ENCODE measurements at places on chromosomes 4 and X. TPM values are rescaled to one million over a fixed set of nuclear protein-coding genes. Genes with fewer than 3 reads are reported as not detected.

DNA sequence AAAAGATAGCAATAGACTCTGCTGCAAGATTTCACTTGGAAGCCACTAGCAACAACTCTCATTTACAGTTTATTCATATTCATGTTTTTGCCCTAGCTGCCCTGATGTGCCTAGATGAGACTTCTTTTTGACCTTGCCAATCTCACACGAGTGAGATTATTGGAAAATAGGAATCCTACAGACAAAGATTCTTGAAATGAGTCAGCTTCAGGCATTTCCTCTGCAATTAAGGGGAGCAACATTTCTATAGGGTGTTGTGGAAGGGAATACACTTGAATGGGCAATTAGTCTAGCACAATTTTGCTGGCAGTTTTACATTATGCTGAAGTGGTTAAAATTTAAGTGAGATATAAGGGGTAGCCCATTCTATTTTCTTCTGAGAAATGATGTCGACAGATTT, 217.0 kb upstream of the FAT4 start:
- no peak for DNase-seq

- no peak for DNase-seq
Observed at GRCh38 chr4:34371676-34372075, 1872.6 kb downstream of the ARAP2 start.

DNA sequence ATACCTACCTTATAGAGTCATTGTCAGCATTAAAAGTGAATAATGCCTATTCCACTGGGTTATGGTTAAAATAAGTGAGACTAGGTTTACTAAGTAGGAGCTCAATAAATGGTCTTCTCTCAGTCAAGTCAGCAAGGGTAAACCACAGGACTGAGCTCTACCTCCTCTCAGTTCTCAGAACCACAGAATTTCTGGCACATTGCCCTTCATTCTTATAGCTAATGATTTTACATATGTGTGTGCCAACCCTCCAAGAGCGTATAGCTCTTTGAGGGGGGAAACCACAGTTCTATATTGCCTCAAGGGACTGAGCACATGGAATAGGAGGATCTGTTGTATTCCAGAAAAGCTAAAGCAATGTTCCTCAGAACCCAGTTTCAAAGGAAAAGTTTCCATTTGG, 124.8 kb downstream of the ATG4A start:
- DNase-seq = no peak

DNA sequence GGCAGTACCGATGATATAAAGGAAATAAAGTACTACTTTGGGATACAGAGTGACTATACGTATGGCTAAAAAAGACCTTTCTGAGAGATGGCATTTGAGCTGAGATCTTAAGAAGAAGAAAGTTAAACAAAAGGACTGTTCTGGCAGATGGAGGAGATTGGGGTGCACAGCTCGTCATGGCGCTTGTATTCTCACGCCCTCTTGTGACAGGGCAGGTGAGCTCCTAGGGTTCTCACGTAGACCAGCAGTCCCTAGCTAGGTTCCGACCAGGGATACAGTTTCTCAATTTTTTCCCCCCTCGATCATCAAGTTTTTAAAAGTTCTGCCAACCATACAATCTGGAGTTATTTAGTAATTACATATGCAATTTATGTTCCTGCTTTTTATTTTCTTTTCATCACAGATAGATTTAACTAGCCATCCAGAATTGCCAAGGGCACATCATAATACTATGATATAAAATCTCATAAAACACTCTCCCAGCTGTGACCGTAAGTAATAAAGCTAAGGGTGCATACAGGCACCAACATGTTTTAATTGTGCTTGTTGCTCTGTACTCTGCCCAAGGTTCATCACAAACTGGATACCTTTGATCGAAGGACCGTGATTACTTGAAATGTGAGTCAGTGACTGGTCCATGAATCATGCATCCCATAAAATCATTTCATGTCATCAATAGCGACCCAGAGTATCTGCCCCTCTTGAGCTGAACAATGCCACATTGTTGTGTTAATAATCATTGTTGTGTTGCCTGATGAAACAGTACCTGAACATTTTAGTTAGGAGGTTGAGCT, 69.4 kb upstream of the ZNF518B start:
- no peak for DNase-seq

DNA sequence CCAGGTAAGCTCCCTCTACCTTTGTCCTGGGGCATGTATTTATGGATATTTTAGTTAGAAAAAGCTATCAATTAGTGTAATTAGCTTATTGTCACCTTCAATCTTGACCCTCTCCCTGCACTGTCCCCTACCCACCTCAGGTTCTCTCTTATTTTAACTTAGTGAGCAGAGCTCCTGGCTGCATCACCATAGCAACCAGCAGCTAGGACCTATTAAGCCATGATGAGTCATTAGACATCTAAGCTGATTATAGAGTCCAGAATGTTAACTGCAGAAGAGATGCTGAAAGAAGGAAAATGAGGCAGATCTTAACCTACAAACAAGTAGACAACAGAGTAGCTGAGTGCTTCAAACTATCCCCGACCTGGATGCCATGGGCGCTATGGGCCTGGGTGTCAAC, 36.6 kb downstream of the MAGEE2 start:
- no peak for DNase-seq

DNA sequence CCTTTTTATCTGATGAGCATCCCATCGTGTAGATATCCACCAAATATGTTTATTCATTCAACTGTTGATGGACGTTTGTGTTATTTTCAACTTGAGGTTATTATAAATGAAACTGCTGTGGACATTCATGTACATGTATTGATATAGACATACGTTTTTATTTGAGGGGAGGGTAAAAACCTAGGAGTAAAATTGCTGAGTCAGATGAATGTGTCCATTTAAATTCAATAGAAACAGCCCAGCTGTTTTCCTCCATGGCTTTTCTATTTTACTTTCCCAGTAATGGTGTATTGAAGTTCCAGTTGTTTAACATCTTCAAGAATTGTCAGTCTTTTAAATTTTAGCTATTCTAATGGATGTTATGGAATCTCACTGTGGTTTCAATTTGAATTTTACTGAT, 348.7 kb upstream of the GALNTL6 start:
- no peak for DNase-seq

DNA sequence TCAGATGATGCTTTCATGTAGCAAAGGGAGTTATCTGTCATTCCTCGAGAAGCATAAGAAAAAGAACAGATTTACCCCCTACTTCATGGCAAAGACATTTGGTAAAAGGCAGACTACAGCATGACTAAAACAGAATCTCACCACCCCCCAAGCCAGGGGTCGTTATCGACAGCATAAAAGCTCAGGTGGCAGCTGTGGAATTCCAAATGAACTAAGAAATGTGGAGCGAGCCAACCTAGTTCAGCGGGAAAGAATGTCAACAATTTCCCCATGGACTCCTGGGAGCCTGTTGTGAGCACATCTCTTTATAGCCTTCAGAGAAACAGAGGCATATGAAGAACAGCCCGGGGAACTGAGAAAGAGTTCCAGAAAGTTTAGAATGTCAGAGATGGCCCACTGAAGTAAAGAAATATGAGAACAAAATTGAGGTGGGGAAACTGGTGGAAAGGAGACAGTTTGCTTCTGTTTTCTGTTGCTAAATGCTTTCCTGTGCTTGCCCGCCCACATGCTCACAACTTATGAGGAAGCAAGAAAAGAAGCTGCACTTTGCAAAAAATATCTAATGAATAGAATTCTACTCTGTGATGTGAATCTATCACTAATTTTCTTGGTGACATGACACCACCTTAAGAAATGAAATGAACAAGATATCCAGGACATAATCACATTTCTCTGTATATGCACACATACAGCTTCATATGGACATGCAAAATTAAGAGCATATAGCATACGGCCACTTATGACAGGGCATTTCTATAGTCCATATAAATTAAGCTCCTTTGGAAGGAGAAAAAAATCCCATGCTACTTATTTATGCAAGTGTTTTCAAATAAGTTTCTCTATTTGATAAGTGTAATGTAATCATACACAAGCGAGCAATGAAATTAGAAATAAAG, 135.3 kb upstream of the MID1 start:
- DNase-seq = no peak

- DNase-seq = no peak
Observed at GRCh38 chr4:152478461-152479237, 57.2 kb downstream of the FBXW7 start.

- DNase-seq = no peak
Observed at GRCh38 chrX:53246231-53246630, 21.2 kb upstream of the KDM5C start.

DNA sequence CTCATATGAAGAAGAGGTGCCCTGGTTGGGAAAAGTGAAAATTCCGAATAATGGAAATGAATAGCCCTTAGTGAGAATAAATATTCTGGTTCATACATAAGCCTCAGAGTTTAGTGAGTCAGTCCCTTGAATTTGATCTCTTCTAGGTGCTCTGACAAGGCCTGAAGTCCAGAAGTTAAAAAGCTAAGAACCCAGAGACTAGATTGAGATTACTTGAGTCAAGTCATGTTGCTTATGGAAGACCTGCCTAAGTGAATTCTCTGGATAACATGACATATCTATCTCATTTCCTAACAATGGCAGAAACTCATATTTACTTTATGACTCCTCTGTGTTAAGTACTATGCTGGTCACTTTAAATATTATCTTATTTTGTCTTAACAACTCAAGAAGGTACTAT, 10.5 kb upstream of the PRSS48 start:
- no peak for DNase-seq

DNA sequence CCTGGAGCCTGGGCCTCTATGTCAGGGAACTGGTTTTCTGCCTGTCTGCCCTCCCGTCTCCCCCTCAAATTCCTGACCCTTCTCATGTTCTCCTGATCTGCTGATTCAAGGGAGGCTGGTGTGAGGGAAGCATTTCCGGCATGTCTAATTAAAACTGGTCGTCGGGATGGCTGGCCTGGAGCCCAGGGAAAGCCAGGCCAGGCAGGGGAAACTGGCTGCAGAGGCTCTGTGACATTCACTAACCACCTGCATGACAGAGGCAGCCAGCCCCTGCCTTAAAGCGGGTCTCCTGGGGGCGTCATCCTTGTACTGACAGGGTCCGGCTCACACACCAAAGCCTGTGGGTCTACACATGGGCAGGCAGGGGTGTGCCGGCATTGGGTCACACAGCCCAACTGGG, 35.2 kb downstream of the ABLIM2 start:
- peak; percentile 53 for DNase-seq

- DNase-seq = no peak
Observed at GRCh38 chrX:122816288-122816687, 367.8 kb upstream of the GRIA3 start.

DNA sequence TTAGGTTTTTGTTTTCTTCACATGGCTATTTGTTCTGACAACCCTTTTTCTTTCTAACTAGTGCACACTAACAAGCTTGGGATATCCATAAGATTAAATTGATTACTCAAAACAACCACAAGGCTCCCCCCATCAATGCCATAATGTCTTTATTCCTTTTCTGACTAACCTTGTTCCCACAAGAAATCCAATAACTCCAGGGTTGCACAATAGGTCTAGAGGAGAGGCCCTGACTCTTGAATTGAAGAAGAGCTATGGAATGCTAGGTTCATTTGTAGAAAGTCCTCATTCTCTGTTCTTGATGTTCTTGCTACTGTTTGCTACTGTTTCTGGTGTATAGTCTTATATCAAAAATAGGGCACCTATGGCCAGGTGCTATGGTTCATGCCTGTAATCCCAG, 71.0 kb downstream of the PRRG1 start:
- DNase-seq = no peak

GRCh38 chrX:73850124-73851013, 287.4 kb downstream of the CHIC1 start:
- DNase-seq = no peak

- DNase-seq = no peak
Observed at GRCh38 chr4:26288355-26288909, 32.4 kb upstream of the RBPJ start.

- no peak for DNase-seq
Observed at GRCh38 chr4:1087371-1087770, 26.0 kb downstream of the RNF212 start.

GRCh38 chrX:69046996-69047490, 118.2 kb downstream of the PJA1 start:
- DNase-seq = no peak

DNA sequence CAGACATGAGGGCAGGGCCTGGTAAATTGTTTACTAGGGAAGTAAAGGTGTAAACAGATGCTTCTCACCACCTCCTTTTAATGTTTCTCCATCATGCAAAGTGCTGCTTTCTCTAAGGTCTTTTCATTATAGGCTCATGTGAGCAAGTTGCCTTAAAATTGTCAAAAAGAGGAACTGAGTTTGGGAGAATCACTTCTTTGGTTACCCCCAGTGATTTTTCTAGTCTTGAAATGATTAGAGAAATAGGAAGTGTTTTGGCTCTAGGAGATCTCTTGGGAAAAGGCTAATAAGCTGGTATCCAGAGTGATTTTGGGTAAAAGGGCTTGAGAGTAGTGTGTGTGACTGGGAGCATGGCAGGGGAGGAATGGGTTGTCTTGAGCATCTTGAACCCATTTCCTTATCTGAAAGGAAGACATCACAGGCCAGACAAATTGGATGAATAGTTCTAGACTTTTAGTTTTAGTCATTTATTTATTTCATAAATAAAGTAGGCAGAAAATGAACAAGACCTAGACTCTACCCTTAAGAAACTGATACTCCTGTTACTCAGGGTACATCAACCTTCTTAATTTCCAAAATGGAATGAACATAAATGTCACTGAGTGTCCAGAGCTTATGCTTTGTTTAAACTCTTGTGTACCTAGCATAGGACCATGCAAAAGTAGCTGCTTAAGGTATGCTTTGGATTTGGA, 14.2 kb downstream of the GRPR start:
- no peak for DNase-seq

DNA sequence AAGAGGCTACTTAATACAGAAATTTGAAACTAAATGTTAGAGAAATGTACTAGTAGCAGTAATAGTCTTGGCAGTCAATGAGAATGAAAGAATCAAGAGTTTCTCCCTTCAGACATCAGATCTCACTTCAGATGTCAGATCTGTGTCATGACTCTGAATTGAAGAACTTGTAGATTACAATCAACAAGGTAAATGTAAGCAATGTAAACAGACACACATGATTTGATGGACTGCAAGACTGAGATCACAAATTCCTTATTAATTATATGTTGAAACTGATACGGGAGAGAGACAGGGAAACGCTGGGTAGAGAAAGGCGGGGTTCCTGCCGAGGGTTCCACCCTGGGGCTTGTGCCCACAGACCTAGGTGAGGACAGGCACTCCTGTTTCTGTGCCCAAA, 65.5 kb upstream of the HHIP start:
- no peak for DNase-seq

GRCh38 chrX:68710870-68711576, 63.6 kb downstream of the STARD8 start:
- no peak for DNase-seq

- DNase-seq = no peak
Observed at GRCh38 chr4:173257732-173258717, 76.1 kb downstream of the HMGB2 start.

DNA sequence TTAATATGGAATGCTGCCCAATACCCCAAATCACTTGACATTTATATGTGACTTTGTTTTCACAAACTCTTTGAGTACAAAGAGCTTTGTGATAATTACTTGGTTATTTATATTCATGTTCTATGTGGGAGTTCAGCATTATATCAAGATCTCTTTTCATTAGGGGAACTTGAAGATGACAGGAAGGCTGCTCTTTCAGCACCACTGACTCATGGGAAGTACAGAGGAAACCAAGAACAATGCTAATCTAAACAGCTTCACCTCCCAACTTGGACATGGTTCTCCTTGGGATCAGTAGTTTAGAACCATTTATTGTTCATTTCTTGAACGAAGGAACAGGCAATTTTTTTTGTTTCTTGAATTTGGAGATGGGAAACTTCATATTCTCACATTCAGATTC, 184.0 kb upstream of the AFF2 start:
- DNase-seq = no peak

Gene ESX1
- polyA plus RNA-seq = not detected

Gene CENPVL1
- polyA plus RNA-seq = 0.18 TPM

Gene ATRX
- polyA plus RNA-seq = 89.6 TPM
